ENCODE measurements at places on chromosomes 4 and X. TPM values are rescaled to one million over a fixed set of nuclear protein-coding genes. Genes with fewer than 3 reads are reported as not detected.

DNA sequence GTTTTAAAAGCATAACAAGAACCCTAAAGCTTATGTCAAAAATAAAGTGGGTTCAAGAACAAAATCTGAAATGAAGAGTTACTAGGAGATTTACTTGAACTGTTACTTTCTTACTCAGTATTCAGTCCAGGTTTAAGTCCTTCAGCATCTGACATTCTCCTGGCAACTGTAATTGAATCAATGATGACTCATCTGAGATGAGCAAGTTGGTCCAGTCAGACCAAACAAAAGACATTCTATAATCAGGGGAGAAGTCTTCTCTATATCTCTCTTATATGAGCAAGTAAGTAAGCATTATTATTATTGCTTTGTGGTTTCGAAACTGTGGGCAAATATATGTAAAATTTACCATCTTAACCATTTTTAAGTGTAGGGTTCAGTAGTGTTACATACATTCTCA lies 34.6 kb downstream of the MAP9 start:
- H3K27ac ChIP-seq = no peak overlapping the region
- no peak overlapping the region for H3K4me3 ChIP-seq

GRCh38 chr4:102165584-102165983 lies 179.7 kb downstream of the SLC39A8 start:
- H3K4me3 ChIP-seq = no peak overlapping the region
- no peaks in the 10 kb centered on the region for H3K36me3 ChIP-seq
- H3K4me1 ChIP-seq = no peaks in the 10 kb centered on the region
- no peak for DNase-seq
- H3K27me3 ChIP-seq = no peaks in the 10 kb centered on the region

GRCh38 chr4:81555489-81555888 lies 83.8 kb upstream of the RASGEF1B start:
- H3K27ac ChIP-seq = peak overlapping the region; percentile 10
- no peak for DNase-seq
- H3K36me3 ChIP-seq = no peaks in the 10 kb centered on the region
- no peaks in the 10 kb centered on the region for H3K4me1 ChIP-seq
- no peak overlapping the region for H3K4me3 ChIP-seq

FAM9B gene
- total RNA-seq = not detected

IL2 gene
- total RNA-seq = 3.3 TPM

Measured in colonic mucosa (tissue), 4 donors.